ENCODE measurements at places on chromosomes 13 and 19.

DNA sequence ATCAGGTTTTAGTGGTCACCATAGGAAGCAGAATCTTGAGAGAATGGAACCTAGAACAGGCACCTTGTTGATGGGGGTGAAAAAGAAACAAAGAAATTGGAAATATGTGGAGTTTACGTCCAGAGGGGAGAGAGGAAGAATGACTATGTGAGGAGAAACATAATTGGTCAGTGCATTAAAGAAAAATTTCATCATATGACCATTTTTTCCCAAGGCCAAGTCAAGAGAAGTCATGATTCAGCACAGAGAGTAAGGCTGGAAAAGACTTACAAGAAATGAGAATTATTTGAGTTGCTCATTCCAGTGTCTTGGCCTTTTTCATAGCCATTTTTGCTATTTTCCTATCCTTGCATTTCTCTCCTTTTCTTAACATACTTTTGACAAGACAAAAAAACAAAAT is 421.7 kb downstream of the EFNB2 start:
- no peak for DNase-seq

GRCh38 chr13:32414580-32414979 is 13.3 kb downstream of the N4BP2L1 start:
- DNase-seq, result no peak

- no peak for DNase-seq
Measured at GRCh38 chr13:49098771-49099512, 121.2 kb upstream of the MLNR start.

DNA sequence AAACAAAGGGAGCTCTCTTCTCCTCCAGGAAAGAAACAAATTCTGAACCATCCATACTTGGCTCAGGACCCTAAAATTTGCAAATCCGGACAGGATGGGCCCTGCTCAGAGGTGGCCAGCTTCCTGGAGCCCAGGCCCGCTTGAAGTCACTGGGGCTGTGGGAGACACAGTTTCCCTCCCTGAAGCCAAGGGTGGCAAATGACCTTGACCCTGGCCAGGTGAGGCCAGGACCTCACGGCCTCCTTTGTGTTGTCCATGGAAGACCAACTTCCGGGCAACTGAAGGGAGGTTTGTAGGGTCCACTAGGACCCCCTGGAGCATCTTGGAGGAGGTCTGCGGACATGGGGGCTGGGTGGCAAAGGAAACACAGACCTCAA is 5.5 kb downstream of the NANOS3 start:
- no peak for DNase-seq
